ENCODE measurements at places on chromosomes 7 and 10.

- DNase-seq, result no peak
These were observed 1579.4 kb upstream of the LRRTM3 start for GRCh38 chr10:65346466-65346865.

- DNase-seq, result no peak
These were observed 80.5 kb upstream of the SVIL start for GRCh38 chr10:29715296-29715695.

- no peak for DNase-seq
These were observed 1.5 kb upstream of the DLX5 start for GRCh38 chr7:97025983-97026714.

DNA sequence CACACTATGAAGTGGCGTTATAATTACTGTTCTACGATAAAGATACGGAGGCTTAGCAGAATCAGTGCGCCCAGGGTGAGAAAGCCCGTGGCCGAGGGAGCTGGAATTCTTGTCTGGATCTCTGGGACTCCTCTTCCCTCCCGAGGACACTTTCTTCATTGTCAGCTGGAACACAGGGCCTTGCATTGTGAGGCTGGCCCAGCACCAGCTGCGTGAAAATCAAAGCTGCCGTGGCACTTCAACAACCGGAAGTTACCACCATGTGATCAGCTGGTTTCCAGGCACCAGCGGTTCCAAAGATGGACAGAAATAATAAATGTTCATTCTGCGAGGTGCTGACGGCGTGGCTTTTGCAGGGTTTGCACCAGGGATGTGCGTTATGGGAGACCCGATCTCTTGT lies 234.0 kb upstream of the PITRM1 start:
- DNase-seq, result peak; percentile 72

DNA sequence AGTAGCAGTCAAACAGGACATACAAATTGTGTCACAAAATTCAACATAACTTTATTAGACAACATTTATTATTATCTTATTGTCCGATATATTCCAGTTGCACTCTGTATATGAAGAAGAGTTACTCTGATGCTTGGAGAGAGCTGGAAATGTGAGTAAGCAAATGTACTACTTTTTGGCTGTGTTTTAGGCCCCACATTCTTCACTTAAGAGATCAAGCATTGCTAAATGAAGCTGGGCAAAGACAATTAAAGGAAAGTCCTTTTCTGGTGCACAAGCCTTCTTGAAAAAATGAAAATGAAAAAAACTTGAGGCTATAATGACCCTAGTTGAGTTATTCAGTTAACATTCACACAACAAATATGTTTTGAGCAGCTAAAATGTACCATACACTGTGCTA lies 26.1 kb downstream of the MYPN start:
- no peak for DNase-seq

- no peak for DNase-seq
These were observed 26.1 kb upstream of the TRUB1 start for GRCh38 chr10:114911801-114912469.

- no peak for DNase-seq
These were observed 67.6 kb downstream of the IDE start for GRCh38 chr10:92506336-92506735.
